Astrocyte (in vitro differentiated cells and primary cell): ENCODE measurements at places on chromosomes 4 and X. TPM values are rescaled to one million over a fixed set of nuclear protein-coding genes. Genes with fewer than 3 reads are reported as not detected.

GRCh38 chr4:139809757-139810140 is 144.1 kb downstream of the MGST2 start:
- no peak for DNase-seq
- no peak overlapping the region for H3K4me3 ChIP-seq
- H3K36me3 ChIP-seq = no peaks in the 10 kb centered on the region
- H3K4me1 ChIP-seq = peaks cover 13% of the 10 kb centered on the region
- no peaks in the 10 kb centered on the region for H3K27me3 ChIP-seq

Gene STX18
- total RNA-seq = 24.0 and 30.6 TPM in 2 replicates

DNA sequence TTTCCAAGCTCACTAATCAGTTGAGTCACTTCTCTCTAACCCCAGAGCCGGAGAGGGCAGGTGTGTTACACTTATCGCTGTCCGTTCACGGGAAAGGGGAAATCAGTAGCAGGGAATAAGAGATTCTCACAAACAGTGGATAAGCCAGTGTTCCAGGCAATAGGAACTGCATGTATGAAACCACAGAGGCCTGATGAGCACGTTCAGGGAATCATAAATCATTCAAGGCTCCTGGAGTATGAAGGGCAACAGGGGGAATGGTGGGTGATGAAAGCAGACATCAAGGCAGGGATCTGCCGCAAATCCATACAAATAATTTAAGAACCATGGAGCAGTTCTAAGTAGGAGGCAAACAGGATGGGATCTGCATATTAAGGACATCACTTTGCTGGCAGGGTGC is 59.1 kb upstream of the ADGRG2 start:
- DNase-seq = no peak
- H3K36me3 ChIP-seq = no peaks in the 10 kb centered on the region
- H3K27me3 ChIP-seq = no peaks in the 10 kb centered on the region
- no peak overlapping the region for H3K27ac ChIP-seq
- H3K4me1 ChIP-seq = no peaks in the 10 kb centered on the region
- H3K4me3 ChIP-seq = no peak overlapping the region

DNA sequence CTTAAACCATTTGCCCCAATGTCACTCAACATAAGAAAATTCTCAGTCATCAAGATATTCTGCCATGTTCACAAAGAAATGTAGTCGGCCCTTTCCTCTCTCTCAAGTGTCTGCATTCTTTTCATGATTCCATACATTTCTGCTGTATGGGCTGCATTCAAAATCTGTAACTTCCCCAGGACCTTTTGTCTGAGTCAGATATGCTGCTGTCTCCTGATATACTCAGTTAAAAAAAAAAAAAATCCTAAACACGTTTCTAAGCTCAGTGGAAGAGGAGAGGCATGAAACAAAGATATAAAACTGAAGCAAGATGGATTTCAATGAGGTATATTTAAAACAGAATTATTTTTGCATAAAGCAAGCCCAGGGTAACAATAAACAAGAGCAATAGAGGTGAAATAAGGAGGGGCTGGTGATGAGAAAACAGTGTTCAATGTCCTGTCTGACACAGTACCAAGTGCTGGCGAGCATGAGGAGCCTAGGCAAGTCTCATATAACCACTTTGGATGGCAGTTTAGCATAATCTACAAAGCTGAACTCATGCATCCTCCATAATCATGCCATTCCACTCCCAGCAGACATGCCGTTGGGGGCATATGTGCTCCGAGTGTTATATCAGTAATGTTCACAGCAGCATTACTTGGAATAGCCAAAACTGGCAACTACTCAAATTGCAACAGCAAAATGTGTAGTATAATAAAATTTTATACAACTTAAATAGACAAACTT is 76.7 kb downstream of the MANBA start:
- no peaks in the 10 kb centered on the region for H3K36me3 ChIP-seq
- H3K4me1 ChIP-seq = peaks cover 19% of the 10 kb centered on the region
- H3K27me3 ChIP-seq = no peaks in the 10 kb centered on the region
- H3K4me3 ChIP-seq = no peak overlapping the region
